ENCODE measurements at places on chromosomes 12 and 14. TPM values are rescaled to one million over a fixed set of nuclear protein-coding genes. Genes with fewer than 3 reads are reported as not detected.

JDP2 gene
- total RNA-seq: 34.0 TPM

HOXC10 gene
- total RNA-seq: 3.0 TPM

TMEM117 gene
- 1.9 TPM for total RNA-seq

CCDC177 gene
- 0.03 TPM for total RNA-seq
